Cardiac muscle cell (in vitro differentiated cells and primary cell): ENCODE measurements at places on chromosomes 5 and 9.

DNA sequence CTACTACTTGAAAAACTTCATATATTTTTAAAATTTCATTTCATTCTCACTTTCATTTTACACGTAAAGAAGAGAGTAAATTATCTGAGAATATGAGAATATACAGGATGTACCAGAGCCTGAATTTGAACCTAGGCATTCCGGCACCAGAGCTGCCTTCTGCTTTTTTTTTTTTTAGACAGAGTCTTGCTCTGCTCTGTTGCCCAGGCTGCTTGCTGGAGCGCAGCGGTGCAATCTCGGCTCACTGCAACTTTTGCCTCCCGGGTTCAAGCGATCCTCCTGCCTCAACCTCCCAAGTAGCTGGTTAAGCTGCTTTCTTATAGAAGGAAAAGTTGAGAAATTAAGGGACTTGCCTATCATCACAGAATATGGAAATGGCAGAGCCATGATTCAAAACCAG lies 540.1 kb downstream of the EBF1 start:
- DNase-seq: no peak

DNA sequence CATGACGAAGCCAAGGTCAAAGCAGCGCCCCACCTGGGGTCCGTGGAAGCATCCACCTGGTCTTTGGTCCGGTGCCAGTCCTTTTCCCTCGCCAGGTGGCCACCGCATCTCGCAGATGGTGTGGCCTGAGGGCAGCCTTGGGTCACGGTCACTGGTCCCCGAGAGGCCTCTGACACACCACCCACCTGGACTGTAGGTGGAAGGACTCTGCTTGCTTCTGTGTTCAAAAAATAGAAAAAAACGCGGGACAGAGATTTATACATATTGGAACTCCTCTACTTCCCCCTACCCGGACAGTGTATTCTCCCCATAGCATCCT lies 466 bp upstream of the TTC39B start:
- no peak for DNase-seq

DNA sequence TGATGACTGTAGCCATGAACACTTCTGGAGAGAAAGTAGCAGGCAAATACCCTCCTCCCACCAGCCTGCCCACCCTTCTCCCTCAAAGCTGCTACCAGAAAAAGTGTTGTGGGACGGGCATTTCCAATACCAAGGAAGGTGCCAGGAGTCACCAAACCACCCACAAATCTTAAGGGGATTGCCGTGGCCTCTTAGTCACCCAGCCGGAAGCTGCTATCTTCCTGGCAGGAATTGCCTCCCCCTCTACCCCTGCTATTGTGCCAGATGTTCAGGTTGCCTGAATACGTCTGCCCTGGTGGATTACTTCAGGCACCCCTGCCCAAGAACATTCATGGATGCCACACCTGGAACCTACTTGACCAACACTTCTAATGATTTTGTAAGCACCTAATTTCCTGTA lies 156.1 kb downstream of the TTC39B start:
- DNase-seq: no peak

GRCh38 chr5:140018096-140018481 lies 25.0 kb downstream of the NRG2 start:
- peak; percentile 22 for DNase-seq

DNA sequence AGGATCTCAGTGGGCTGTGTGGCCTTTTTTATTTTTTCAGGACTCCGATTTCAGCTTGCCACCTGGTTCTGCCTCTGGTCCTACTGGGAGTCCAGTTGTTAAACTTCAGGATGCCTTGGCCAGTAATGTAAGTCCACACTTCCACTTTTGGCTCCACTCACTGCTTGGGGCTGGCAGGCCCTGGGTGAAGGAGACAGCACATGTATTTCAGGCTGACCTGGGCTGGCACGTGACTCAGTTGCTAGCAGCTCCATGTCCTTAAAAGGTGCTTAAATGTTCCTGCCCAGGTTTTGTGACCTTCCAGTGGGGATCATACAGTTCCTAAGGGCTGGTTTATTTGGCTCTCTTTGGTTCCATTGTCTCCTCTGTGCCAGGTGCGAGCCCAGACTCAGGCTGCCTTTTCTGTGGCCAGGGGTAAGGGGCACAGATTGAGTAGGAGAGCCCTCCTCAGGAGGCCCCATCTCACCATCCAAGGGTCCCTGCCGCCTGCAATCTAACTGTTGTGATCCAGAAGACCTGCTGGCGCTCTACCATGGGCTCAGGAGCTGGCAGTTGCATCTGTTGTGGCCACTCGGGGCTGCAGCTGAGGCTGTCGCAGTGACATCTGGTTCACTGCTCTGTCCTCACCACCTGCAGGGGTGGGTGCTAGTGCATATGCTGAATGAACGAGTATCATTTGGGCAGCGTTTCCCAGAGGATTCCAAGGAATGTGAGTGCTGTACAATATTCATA lies 19.2 kb upstream of the POMT1 start:
- DNase-seq: no peak

DNA sequence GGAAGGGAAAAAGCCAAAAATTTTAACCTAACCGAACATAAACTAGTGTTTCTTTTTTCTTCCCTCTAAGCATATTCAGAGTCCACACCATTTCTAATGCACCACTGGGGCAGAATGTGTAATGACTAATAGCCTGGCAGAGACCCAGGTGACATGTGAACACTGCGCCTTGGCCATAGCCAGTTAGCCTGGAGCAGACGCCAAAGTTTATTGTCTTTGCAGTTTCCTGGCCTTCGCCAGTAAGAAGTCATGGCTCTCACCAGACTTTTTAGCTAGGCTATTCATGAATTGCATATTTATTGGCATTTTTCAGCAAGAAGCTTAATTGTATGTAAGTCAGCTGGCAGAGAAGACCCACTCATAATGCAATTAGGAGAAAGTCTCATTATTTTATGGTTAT lies 182.8 kb upstream of the SLC27A6 start:
- peak; percentile 92 for DNase-seq

DNA sequence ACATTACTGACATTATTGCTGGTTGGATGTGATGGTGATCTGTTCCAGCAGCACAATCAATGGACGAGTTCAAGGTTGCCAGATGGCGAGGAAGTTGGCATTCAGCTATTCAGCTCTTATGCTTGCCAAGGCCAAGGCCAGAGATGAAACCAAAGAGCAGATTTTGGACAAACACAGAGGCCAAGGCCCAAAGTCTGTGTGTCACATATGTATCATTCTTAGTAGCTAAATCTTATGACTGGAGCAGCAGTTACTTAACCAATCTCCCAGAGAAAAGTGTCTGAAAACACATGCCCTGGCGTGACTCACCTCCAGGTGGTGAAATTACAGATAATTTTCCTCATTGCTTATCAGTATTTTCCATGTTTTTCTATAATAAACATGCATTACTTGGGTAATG lies 189.0 kb upstream of the EGFLAM start:
- DNase-seq: no peak

GRCh38 chr5:93603793-93604643 lies 21.0 kb downstream of the NR2F1 start:
- no peak for DNase-seq

DNA sequence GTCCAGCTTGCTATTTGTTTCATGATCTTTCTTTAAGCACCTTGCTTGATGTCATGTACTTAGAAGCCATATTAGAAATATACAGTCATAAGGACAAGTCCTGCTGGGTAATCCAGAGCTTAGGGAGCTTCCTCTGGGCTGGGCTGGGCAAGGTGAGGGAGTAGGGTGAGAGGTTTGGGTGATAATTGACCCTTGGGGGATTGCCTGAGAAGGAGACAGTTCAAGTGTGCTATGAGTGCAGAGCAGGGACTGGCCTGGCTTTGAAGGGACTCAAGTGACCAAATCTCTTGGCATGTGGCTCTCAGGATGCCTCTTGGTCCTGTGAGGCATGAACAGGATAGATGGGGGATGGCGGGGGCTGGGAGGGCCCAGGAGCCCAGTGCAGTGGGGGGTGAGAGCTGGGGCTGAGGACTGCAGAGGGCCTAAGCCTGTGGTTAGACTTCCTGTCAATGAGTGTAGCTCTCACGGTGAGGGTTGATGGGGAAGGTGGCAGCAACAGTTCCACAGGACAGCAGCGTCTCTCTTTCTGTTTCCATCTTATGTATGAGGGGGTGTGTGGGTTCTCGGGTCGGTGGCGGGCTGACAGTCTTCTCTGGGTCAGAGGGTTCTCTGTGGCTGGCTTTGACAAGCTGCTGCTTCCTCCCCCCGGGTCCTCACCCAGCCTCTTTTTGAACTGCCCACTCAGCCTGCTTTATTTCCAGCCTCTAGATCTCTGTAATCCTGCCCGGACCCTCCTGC lies 53.5 kb downstream of the RGS3 start:
- DNase-seq: no peak

- no peak for DNase-seq
Observed at GRCh38 chr9:87122947-87123685, 175.8 kb upstream of the GAS1 start.

GRCh38 chr9:76996700-76997099 lies 22.8 kb upstream of the FOXB2 start:
- peak; percentile 65 for DNase-seq

GRCh38 chr9:27227192-27227591 lies 69.8 kb downstream of the EQTN start:
- peak; percentile 28 for DNase-seq

- DNase-seq: peak; percentile 42
Observed at GRCh38 chr9:136353757-136354488, 9.6 kb downstream of the DNLZ start.

- no peak for DNase-seq
Observed at GRCh38 chr5:89418407-89419085, 535.6 kb upstream of the MEF2C start.

- no peak for DNase-seq
Observed at GRCh38 chr9:111381006-111381405, 51.0 kb upstream of the OR2K2 start.

DNA sequence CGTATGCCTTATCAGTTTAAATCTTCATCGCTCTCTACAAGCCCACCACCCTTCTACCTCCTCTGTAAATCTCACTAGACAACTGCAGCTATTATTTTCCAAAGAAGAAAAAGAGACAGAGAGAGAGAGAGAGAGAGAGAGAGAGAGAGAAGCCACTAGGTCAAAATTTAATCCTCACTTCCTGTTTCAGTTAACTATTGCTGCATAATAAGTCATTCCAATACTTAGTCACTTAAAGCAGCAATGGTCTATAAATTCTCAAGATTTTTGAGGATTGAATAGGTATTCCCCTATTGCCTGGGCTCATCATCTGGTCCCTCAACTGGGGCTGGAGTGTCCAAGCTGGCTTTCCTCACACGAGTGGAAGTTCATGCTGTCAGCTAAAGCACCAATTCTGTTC lies 68.8 kb downstream of the ITGA1 start:
- DNase-seq: no peak

- DNase-seq: no peak
Observed at GRCh38 chr5:151775025-151775606, 3.4 kb downstream of the G3BP1 start.
